Fibroblast of lung (primary cell): ENCODE measurements at places on chromosomes 11 and 22. TPM values are rescaled to one million over a fixed set of nuclear protein-coding genes. Genes with fewer than 3 reads are reported as not detected.

DNA sequence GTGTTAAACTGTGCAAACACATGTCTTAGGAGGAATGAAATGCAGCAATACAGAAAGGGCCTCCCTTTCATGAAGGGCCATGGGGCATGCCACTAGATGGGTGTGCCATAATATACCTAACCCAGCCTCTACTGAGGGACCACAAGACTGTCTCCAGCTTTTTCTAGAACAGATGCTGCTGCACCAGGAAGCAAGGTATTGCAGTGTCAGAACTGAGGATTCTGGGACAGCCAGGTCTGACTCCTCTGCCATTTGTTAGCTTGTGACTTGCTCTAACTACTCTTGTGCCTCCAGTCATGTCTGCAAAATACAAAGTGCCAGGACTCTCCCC is 53.2 kb downstream of the HIRA start:
- DNase-seq, result no peak

DNA sequence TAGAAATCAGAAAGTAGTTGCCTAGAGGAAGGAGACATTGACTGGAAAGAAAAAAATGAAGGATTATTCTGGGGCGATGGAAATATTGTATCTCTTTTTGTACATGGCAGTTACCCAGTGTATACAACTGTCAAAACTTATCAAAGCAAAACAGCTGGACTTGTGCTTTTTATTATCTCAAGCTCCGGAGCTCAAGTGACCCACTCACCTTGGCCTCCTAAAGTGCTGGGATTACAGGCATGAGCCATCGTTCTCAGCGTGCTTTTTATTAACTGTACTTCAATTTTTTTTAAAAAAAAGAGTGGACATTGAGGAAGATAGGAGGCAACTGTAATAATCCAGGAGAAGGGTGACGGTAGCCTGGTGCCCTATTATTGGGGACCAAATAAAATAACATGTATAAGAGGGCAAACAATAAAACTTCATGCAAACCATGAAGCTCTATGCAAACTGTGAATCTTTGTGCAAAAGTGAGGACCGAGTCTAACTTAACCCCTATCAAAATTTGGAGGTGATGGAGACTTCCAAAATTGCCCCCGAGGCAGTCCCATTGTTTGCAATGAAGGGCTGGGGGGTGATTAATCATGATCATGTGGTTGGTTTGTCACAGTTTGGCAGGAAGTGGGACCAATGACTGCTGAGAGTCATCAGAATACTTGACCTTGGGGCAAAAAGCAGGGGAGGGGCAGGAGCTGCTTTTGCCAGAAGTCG is 23.5 kb downstream of the FZD4 start:
- DNase-seq, result peak; percentile 57

DNA sequence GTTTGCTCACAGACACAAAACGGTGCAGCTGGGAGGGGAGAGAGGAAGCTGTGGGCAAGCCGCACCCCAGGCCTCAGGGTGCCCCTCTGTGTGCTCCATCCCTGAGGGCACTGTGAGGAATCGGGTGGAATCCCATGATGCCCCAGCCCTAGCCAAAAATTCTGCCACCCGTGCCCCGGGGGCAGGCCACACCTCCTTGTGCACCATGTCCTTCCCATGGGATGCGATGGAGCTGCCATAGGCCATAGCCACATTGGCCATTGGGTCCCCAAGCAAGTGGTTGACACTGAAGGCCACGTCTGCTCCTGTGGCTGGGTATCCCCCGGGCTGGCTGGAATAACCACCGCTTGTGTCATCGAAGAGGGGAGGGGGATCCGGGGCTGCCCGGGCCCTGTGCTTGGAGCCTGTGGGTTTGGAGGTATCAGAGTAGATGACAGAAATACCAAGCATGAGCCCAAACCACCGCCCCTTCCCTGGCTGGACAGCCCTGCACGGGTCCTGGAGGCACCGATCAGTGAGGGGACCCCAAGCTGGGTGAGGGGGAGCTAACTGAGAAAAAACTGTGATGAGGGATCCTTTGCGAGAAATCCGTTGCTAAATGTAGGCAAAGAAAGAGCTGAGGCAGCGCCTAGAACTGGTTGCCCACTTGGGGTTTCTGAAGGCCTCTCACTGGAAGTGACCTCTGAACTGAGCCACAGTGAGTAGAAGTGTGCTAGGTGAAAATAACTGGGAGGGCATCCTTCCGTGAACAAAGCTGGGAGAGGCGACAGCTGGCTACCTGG is 863 bp downstream of the YIF1A start:
- DNase-seq, result no peak

- DNase-seq, result peak; percentile 94
Observed at GRCh38 chr11:59573216-59573615, 42.4 kb downstream of the OSBP start.

- peak; percentile 77 for DNase-seq
Observed at GRCh38 chr22:28208036-28208435, 289.0 kb upstream of the PITPNB start.

DNA sequence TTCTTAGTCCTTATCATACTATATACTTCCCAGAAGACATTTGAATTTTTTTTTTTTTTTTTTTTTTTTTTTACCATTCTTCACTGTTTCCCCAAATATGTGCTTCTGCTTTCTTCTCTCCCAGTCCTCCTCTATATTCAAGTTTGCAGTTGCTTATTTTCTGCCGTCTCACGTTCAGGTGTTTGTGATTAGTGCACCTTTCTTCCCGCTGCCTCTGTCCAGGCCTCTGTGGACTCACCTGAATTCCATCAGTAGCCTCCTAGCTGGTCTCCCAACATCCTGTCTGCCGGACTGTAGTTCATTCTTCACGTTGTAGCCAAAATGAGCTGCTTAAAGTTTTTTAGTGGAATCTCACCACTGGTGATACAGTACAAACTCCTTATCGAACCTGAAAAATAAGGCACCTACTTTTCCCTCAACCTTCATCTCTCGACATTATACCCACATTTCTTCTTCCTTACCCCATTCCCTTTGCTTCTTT is 795 bp upstream of the MSANTD4 start:
- DNase-seq, result no peak

GRCh38 chr22:20494978-20495860 is at the start of gene KLHL22:
TSS of gene KLHL22 (minus strand) at chr22:20495795. CDS start at chr22:20489211, 6,584 bp downstream.
- DNase-seq, result peak; percentile 33

DNA sequence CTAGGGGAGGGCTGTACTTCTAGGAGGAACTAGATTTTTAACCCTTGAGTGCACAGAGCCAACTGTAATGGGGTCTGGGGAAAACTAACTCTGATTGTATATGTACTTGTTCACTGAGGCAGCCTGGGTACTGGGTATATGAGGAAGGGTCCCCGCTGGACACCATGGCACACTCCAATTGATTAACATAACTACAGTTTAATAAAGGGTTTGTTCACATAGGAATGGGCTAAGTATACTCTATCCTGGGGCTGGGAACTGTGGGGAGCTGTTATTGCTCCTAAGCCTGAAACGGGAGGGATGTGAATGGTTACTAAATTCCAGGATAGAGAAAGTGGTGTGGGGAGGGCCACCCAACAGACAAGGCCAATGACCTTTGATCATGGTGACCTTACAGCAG is 67.6 kb downstream of the PARVA start:
- DNase-seq, result no peak

Gene SPDYC
- not detected in 2 replicates for total RNA-seq

Gene C11orf86
- not detected in 2 replicates for total RNA-seq

Gene LDLRAD3
- 3.8 and 4.9 TPM in 2 replicates for total RNA-seq

Gene MUC15
- total RNA-seq, result not detected in 2 replicates

Gene SYT7
- 9.2 and 25.9 TPM in 2 replicates for total RNA-seq

Gene BCO2
- total RNA-seq, result 1.0 and 2.1 TPM in 2 replicates

Gene SLC22A8
- total RNA-seq, result not detected in 2 replicates

Gene C11orf65
- total RNA-seq, result 1.8 and 2.3 TPM in 2 replicates

Gene OR8A1
- not detected in 2 replicates for total RNA-seq

Gene PKNOX2
- total RNA-seq, result 0.33 and 1.0 TPM in 2 replicates

Gene ASCL2
- not detected in 2 replicates for total RNA-seq
